ENCODE measurements at places on chromosomes 1 and 21.

DNA sequence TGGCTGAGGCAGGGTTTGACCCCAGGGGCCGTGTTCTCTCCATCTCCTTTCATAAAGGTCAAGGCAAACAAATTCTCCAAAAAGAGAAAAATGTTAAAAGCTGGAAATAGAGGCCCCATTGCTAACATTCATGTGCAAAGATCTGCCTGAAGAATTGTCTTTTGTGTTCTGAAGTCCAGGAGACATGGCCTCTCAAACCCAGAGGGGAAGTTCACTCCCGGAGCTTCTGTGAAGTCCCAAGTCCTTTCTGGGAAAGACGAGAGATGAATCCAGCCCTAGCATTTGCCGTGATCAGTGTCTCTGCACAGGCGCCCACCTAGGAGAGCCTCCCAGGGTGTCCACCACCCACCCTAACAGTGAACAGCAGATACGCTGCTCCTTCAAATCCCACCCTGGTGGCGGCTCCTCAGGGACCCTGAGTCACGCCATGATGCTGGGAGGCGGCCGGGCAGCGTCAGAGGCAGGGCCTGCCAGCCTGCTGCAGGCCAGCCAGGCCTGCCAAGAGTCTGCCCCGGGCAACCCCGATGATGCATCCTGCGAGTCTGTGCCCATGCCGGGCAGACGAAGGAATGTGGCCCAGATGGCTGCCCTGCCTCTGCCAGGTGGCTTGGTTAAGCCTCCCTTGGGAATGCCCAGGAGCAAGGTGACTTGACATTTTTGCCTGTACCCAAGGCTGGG lies 5.2 kb upstream of the C2CD2 start:
- DNase-seq = no peak

DNA sequence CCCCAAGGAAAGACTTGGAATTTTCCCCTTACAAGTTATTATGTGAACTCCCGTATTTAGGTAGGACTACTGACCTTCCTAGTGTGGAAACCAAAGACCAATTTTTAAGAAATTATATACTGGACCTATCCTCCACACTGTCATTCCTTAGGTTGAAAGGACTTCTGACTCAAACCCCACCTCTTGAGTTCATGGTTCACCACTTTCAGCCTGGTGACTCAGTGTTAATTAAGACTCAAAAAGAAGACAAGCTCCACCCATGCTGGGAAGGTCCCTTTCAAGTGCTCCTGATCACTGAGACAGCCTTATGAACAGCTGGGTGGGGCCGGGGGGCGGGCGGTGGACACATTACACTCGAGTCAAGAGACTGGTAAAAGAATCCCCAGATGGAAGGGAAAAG lies 113.2 kb downstream of the LRRC53 start:
- DNase-seq = no peak

GRCh38 chr21:46039891-46040660 lies 57.8 kb upstream of the COL6A2 start:
- DNase-seq = no peak

DNA sequence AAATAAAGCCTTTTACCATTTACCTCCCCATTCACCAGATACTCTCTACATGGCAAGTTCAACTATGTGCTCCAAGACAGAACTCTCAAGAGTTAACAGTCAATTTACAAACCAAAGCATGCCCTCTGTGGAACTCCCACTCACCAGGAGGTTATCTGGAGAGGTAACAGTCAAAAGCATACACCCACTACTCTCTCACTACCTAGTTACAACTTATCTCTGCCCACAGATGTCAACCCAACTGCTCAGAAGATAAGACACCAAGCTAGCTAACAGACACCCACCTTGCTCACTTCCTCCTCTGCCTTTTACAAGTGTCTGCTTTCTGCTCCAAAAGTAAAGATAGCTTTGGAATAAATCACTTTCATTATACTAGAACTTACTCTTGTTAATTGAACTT lies 131.0 kb downstream of the TRIM33 start:
- no peak for DNase-seq

DNA sequence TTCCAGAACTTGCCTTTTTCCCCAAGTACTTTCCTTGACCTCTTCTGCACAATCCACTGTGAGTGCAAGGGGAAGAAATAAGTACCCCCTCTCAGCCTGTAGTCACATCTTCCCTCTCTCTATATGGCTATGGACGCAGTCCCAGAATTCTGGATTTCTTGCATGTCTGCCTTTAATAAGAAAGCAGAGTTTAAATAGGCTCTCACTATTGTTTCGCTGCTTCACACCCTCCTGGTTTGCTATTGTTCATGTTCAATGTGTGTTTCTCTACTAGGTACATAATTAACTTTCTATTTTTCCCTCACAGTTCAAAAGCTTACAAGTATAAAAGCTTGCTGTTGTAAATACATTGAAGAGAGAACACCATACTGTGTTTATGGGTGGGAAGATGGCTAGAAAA lies 181.5 kb upstream of the C1orf105 start:
- DNase-seq = no peak

- DNase-seq = no peak
Measured at GRCh38 chr1:223810586-223810985, 35.2 kb downstream of the TP53BP2 start.

GRCh38 chr21:43303275-43304178 lies 123.4 kb downstream of the SIK1 start:
- DNase-seq = peak; percentile 50

GRCh38 chr1:178566187-178566586 lies 53.3 kb downstream of the TEX35 start:
- no peak for DNase-seq

GRCh38 chr1:32249831-32250525 lies 1.1 kb upstream of the LCK start:
- DNase-seq = peak; percentile 53

DNA sequence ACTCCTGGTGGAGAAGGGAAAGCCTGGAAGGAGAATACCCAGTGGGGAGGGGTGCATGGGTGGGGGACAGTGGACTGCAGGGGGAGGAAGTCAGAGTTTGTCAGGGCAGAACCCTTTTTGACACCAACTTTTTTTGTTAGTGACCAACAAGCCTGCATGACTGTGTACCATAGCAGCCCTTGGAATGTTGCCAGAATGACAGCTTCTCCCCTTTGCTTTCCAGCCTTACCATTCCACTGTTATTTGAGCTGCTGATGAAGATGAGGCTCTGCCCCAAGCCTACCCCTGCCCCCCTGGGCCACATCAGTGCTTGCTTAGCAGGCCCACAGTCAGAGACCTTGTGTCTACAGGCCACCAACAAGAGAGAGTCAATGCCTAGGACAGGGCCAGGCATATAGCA lies 341.2 kb downstream of the HHAT start:
- no peak for DNase-seq

- no peak for DNase-seq
Measured at GRCh38 chr21:22201126-22201525, 1202.9 kb downstream of the NCAM2 start.

DNA sequence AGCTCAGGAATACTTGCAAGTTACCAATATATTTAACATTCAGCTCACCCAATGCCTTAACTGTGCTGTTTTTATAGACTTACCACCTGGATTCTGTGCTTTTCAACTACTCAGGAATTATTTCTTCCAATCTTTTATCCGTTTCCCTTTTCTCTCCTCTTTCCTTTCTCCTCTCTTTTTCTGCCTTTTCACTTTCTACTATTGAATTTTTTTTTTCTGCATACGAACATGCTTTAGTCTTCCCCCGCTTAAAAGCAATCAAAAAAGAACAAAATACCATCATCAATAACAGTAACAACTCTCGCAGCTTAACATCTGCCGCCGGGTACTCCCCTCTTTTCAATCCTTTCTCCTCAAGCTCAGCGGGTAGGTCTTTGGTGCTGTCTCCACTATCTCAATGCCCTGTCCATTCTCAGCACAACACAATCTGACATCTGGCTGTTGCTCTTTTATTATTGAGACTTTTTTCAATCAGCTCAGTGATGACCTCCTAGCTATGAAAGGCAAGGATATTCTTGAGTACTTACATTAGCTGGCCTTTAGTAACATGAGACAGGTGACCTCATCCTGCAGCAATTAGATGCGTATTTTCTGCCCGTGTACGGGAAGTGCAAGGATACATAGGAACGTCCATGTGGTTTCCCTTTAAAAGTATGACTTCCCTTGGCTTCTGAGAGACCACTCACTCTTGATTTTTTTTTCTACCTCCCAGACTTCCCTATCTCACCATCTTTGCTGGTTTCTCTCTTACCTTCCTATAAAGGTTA lies 40.2 kb upstream of the SIPA1L2 start:
- DNase-seq = no peak

- DNase-seq = no peak
Measured at GRCh38 chr1:37035796-37036666, 1.7 kb upstream of the GRIK3 start.

- DNase-seq = no peak
Measured at GRCh38 chr1:243917863-243918565, 68.0 kb upstream of the AKT3 start.

DNA sequence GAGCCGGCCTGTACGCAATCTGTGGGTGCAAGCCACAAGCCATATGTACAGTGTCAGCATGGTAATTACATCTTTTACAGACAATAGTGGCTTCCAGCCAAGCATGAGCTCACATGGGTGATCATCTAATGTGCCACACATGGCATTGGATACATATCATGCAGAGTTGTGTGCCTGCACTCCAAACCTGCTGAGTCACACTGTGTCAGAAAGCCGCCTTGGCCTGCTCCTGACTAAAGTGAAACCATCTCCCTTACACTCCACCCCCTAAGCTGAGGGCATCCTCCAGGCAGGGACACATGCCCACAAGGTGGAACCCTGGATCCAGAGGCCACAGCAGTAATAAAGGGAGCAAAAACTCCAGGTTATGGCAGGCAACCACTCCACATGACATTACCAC lies 72.5 kb downstream of the KCNT2 start:
- no peak for DNase-seq

- DNase-seq = no peak
Measured at GRCh38 chr1:221487781-221488524, 253.9 kb downstream of the DUSP10 start.

DNA sequence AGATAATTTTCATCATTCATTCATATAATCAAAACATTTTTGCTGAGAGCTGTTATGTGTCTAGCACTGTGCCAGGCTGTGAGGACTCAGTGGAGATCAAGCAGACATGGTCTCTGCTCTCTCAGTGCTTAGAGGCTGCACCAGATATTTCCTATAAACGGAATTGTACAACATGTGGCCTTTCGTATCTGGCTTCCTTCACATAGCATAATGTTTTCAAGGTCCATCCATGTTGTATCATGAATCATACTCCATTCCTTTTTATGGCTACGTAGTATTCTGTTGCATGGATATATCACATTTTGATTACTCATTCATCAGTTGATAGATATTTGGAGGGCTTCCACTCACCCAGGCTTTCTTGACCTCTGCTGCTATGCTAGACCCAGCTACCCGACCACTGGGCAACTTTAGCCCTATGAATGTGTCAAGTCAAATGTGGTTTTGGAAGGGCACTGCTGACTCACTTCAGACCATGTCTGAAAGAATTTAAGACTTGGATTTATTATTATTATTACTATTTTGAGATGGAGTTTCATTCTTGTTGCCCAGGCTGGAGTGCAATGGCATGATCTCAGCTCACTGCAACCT lies 18.5 kb downstream of the NCF2 start:
- DNase-seq = no peak

DNA sequence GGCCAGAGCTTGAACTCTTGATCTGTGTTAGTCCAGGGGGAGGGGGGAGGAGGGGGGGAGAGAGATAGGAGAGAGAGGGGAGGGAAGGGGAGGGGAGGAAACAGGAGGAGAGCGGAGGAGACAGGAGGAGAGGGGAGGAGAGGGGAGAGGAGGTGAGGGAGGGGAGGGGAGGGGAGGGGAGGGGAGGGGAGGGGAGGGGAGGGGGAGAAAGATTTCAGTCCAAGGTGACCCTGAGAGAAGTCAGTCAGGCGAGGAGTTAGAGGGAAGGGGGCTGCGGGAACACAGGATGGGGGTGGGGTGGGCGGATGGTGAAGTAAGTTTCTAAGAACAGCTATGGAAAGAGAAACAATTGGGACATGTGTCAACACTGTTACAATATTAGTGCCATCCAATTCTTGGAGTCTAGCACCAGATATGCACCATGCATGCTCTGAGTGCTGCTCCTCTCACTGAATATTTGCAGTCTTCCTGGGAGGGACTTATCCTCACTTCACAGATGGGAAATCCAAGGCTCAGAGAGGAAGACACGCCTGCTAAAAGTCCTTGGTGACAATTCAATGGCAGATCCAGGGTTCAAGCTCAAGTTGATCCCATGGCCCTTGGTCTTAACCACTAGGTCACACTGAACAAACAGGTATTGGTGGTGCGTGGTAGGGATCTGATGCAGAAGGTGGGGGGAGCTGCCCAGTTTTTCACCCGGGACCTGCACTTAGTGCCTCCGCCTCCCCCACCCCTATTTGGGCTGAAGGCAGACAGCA lies 42.5 kb upstream of the ECE1 start:
- DNase-seq = no peak

GRCh38 chr1:29860681-29861080 lies 624.4 kb downstream of the PTPRU start:
- no peak for DNase-seq

GRCh38 chr1:116407033-116407432 lies 34.0 kb downstream of the ATP1A1 start:
- DNase-seq = no peak

GRCh38 chr1:237814319-237814924 lies 76.3 kb downstream of the ZP4 start:
- DNase-seq = no peak

DNA sequence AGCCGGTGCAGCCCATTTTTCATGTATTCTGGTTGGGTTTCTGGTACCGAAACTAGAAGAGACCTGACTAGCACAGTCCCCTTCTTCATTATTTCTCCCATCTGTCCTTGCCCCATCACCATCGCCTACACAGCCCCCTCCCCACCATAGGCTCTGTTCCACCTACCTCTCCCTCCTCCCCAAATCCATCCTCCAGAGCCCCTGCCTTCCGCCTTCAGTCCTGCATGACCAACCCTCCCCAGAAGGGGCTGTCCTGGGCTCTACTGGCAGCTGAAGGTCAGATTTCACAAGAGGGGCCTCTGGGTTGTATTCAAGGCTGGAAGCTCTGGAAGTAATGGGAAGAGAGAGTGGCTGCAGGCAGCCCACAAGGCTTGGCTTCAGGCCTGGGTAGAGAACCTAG lies 55.2 kb downstream of the SDC3 start:
- no peak for DNase-seq

DNA sequence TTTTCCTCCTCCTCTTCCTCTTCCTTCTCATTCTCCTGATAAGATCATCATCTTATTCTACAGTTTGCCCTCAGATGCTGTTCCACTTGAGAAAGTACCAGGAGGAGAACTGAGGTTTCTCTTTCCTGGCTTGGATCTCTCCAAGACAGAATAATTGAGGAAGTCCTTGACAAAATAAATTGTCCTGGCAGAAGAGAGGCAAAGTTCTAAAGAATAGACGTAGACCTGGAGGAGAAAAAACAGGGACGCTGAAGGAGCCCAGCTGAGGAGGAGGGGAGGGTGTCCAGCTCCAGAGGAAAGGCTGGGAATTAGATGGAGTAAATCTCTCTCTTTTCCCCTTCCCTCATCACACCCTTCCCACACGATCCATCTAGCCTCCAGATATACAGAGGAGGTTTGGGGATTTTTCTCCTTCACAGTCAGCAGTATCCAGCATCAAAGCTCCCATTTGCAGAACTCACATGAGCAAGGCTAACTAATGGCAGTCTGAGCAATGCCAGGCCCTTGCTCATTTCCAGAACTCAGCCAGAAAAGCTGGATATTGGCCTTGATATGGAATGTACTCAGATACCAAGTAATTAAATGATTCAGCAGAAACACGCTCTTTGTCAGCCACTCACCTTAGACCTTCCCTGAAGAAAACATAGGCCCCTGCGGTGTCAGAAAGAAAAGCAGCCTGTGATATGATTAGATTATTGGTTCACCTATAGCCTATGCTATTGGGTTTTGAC lies 5.1 kb upstream of the GNG12 start:
- no peak for DNase-seq

- DNase-seq = no peak
Measured at GRCh38 chr1:240575981-240576662, 35.8 kb downstream of the GREM2 start.

GRCh38 chr21:46037331-46038325 lies 56.1 kb downstream of the COL6A1 start:
- peak; percentile 79 for DNase-seq

Measured in left lung (tissue), 14 donors.